ENCODE measurements at places on chromosomes 3 and 15.
A peak's percentile ranks its signal among the peaks of the same experiment; 100 is the strongest.

DNA sequence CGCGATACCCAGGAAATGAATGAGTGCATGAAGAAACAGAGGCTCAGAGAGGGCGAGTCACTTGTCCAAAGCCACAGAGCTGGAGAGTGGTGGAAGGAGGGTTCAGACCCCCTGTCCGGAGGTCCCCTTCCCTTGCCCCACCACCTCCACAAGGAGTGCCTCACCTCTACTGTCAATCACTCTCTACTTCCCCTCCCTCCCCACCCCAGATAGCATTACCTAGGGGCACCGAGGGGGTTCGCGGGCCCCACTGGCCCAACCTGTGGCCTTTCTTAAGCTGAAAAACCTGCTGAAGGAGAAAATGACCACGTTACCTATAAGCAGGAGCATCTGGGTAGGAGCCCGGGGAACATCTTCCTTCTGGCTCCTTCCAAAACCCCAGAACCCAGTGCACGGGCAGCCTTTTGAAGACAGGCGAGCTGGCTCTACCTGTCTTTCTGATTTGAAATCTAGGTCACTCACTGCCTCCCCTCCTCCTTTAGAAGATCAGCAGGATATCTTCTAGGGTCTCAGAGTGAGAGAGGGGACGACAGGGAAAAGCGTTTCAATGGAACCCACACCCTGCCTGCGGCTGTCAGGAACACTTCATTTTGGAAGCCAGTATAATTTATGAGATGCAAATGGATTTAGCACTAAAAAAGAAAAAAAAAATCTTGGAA is 89.9 kb upstream of the MEF2A start:
- DNase-seq: no peak

DNA sequence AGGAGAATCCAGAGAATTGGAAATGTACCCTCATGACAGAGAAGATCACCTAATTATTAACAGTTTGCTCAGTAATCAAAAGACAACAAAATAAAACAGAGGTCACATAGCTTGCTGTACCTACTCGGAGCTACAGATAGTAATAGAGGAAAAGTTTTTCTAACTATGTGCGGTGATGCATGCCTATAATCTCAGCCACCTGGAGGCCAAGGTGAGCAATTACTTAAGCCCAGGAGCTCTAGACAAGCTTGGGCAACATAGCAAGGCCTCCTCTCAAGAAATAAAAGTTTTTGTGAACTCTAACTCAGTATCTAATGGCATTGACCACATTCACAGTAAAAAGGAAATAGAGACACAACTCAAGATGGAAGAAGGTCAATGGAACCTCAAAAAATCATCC is 243.6 kb downstream of the ATP8B4 start:
- DNase-seq: no peak

GRCh38 chr15:81194723-81195122 is 2.0 kb upstream of the IL16 start:
- no peak for DNase-seq

- DNase-seq: peak; percentile 45
Observed at GRCh38 chr3:10192953-10193691, 28.4 kb downstream of the IRAK2 start.

GRCh38 chr15:81752546-81752942 is 293.3 kb downstream of the MEX3B start:
- DNase-seq: peak; percentile 21
